GM23248 (cell line): ENCODE measurements at places on chromosomes 3 and 15.

GRCh38 chr15:49370782-49371181, 52.3 kb upstream of the FGF7 start:
- peak; percentile 39 for DNase-seq

DNA sequence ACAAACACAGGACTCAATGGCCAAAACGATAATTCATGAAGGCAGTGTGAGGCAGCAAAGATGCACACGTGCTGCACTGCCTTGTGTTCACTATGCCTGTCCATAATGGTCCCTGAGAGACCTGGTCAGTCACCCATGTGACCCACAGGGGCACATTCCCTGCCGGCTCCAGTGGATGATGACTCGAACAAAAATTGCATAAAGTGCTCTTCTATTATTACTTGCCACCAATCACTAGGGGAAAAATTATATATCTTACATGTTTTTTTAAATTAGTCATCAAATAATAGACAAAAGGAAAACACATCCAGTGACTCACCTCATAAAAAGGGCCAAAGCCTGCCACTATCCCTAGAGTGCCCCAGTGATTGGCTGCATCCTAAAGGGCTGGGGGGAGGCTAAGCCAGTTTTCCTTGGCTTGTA, 47.5 kb downstream of the UBP1 start:
- peak; percentile 90 for DNase-seq

- no peak for DNase-seq
Measured at GRCh38 chr3:140765246-140765645, 87.4 kb downstream of the TRIM42 start.

DNA sequence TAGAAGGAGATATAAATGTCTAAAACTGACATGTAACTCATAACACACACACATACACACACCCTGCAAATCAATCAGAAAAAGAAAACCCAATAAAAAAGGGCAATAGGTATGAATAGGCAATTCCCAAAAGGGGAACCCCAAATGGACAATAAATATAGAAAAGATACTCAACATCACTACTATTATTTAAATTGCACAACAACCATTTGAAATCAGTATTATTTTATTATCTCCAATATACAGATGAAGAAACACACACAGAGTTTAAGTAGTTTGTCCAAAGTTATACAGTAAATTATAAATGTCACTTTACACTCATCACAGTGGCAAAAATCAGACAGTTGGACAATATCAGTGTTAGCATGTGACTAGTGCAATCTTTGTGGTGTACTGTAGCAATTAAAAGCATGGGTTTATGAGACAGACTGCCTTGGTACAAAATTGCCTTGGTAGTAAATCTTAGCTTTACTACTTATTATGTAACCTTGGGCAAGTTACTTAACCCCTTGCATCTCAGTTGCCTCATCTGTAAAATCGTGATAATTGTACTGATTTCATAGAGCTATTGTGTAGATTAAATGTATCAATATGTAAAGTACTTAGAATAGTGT, 3.4 kb upstream of the FSTL1 start:
- DNase-seq, result no peak

GRCh38 chr3:144200004-144200403, 228.4 kb downstream of the DIPK2A start:
- no peak for DNase-seq

GRCh38 chr3:62421207-62421606, 47.9 kb upstream of the FEZF2 start:
- DNase-seq, result no peak

DNA sequence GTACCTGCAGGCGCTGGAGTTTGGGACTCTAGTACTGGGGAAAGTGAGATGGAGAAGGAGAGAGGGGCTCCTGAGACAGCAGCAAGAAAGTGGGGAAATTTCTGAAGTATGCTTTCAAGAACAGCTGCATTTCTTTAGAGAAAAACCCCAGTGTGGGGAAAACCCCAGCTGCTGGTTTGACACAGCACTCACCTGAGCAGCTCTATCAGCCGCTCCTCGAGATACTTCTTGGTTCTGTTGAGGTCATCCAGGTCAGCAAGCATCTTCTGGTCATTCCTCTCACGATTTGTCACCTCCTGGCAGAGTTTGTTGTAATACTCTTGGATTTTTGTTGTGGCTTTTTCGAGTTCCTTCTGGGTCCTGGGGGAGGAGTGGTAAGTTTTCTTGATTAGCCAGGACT, 18.8 kb downstream of the CXCR6 start:
- DNase-seq, result no peak

DNA sequence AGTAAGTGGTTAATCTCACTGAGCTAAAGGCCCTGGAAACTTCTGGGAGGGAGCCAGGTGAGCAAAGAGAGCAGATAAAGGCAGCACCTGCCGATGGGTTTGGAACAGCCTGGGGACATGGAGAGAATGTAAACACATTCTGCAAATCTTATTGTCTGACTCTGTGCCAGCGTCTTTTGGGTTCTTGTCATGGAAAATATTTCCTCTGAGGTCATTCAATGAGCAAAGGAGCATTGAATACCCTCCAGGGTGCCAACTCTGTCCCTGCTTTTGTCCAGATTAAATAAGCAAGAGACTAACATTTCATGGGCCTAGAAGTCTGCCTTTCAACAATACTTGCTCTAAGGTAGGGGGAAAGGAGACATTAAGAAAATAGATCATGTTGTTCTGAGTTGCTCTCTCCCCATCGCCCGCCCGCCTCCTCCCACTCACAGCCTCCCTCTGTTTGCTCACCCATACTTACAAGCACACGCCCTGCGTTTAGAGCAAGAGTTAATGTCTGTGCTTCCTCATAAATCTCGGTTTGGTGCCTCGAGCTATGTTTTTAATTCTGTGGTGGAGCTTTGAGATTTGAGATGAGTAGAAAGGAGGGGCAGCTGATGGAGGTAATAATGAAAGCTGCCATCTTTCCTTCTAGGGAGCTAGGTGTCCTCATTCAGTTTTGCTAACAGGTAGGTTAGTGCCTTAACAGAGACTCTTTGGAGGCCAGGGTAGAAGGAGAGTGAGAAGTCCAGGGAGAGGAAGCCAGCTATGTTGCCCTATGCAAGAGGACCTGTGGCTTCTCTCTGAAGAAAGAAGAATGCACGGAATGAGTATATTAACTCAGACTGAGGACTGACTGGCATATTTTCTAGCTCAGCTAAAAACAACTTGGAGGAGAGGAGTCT, 132.9 kb downstream of the TPRG1 start:
- DNase-seq, result peak; percentile 46
